Lower leg skin (tissue), 4 donors: ENCODE measurements at places on chromosomes 13 and 19. TPM values are rescaled to one million over a fixed set of nuclear protein-coding genes. Genes with fewer than 3 reads are reported as not detected.

The PRR12 gene
- total RNA-seq: 19.6 TPM

The PTGIR gene
- total RNA-seq: 0.65 TPM

The GFY gene
- total RNA-seq: not detected

The IGFL2 gene
- 7.2 TPM for total RNA-seq

The NDUFA11 gene
- total RNA-seq: 215 TPM

The RFPL4A gene
- total RNA-seq: not detected

The PCDH8 gene
- total RNA-seq: not detected

The MZF1 gene
- 34.7 TPM for total RNA-seq

The ANKRD24 gene
- total RNA-seq: 0.22 TPM

The NAPSA gene
- total RNA-seq: 0.51 TPM

The OR7D2 gene
- total RNA-seq: not detected

The CYP2A7 gene
- not detected for total RNA-seq

The SBK3 gene
- not detected for total RNA-seq

The FCAR gene
- total RNA-seq: 1.1 TPM

The SACS gene
- 4.6 TPM for total RNA-seq

The PRX gene
- total RNA-seq: 5.6 TPM

The GYS1 gene
- total RNA-seq: 21.1 TPM

The CYP4F2 gene
- total RNA-seq: 4.2 TPM

The C5AR2 gene
- total RNA-seq: 3.5 TPM

The UNC13A gene
- not detected for total RNA-seq

The FUT2 gene
- 8.5 TPM for total RNA-seq

The CLEC11A gene
- 9.9 TPM for total RNA-seq

The B3GNT8 gene
- total RNA-seq: 20.8 TPM

The OR10H1 gene
- 0.06 TPM for total RNA-seq

The TSKS gene
- 4.0 TPM for total RNA-seq

The SYNE4 gene
- total RNA-seq: 0.89 TPM

The HIF3A gene
- 28.3 TPM for total RNA-seq

The PPM1N gene
- total RNA-seq: 3.2 TPM

The CNN2 gene
- total RNA-seq: 76.1 TPM

The RFPL4AL1 gene
- total RNA-seq: not detected

The MEDAG gene
- 10.3 TPM for total RNA-seq

The C3 gene
- 96.1 TPM for total RNA-seq

The LILRA1 gene
- total RNA-seq: not detected

The IGSF23 gene
- total RNA-seq: not detected

The ZNF85 gene
- 9.6 TPM for total RNA-seq

The CERS1 gene
- total RNA-seq: 0.57 TPM

The TNNT1 gene
- total RNA-seq: 24.0 TPM

The CCDC8 gene
- 1.1 TPM for total RNA-seq

The RASAL3 gene
- 1.2 TPM for total RNA-seq

The PRTN3 gene
- not detected for total RNA-seq

The SIGLEC6 gene
- total RNA-seq: not detected

The CD209 gene
- 2.1 TPM for total RNA-seq

The CKM gene
- not detected for total RNA-seq

The ZNF100 gene
- total RNA-seq: 3.8 TPM

The BRSK1 gene
- total RNA-seq: 4.6 TPM

The ZNF546 gene
- 4.8 TPM for total RNA-seq

The UBE2L5 gene
- total RNA-seq: 0.13 TPM

The KRI1 gene
- 26.9 TPM for total RNA-seq

The FREM2 gene
- 0.61 TPM for total RNA-seq

The GPC6 gene
- total RNA-seq: 1.4 TPM

The CLDND2 gene
- total RNA-seq: not detected

The RNF113B gene
- total RNA-seq: not detected

The LAIR1 gene
- 3.7 TPM for total RNA-seq

The ZNF700 gene
- 15.6 TPM for total RNA-seq

The MCEMP1 gene
- not detected for total RNA-seq

The PLIN3 gene
- total RNA-seq: 59.6 TPM

The OVOL3 gene
- not detected for total RNA-seq

The TRPM4 gene
- 72.7 TPM for total RNA-seq

The ABHD17A gene
- total RNA-seq: 154 TPM
